Stimulated activated CD4-positive, alpha-beta T cell treated with anti-CD3 and anti-CD28 coated beads, Interleukin-1b, Interleukin-23, amount 100 ng/mL, for 1 hour (primary cell): ENCODE measurements at places on chromosomes 2 and 18.

GRCh38 chr18:6807515-6808257, 78.2 kb downstream of the ARHGAP28 start:
- DNase-seq: no peak

DNA sequence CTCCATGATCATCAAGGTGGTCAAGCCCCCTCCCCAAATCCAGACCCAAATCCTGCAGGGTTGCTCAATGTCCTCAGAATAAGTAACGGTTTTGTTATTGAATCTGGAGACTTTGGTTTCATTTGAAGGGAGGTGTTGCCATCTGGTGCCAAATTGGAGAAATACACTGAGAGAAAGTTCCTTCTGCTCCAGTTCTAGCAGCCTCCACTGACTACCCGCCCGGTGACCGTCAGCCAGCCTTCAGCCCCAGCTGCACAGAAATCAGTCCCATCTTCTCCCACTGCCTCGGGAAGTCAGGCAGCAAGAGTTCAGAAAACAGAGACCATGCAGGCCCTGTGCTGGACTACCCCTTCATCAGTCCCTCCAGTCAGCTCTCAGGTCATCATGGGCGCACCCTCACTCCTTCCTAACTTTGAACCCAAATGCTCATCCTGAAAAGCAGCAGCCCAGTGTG, 38.7 kb downstream of the PKDCC start:
- no peak for DNase-seq

- DNase-seq: no peak
Observed at GRCh38 chr2:179677746-179678505, 183.5 kb downstream of the ZNF385B start.

GRCh38 chr18:35029103-35029502, 12.1 kb upstream of the MAPRE2 start:
- DNase-seq: no peak

DNA sequence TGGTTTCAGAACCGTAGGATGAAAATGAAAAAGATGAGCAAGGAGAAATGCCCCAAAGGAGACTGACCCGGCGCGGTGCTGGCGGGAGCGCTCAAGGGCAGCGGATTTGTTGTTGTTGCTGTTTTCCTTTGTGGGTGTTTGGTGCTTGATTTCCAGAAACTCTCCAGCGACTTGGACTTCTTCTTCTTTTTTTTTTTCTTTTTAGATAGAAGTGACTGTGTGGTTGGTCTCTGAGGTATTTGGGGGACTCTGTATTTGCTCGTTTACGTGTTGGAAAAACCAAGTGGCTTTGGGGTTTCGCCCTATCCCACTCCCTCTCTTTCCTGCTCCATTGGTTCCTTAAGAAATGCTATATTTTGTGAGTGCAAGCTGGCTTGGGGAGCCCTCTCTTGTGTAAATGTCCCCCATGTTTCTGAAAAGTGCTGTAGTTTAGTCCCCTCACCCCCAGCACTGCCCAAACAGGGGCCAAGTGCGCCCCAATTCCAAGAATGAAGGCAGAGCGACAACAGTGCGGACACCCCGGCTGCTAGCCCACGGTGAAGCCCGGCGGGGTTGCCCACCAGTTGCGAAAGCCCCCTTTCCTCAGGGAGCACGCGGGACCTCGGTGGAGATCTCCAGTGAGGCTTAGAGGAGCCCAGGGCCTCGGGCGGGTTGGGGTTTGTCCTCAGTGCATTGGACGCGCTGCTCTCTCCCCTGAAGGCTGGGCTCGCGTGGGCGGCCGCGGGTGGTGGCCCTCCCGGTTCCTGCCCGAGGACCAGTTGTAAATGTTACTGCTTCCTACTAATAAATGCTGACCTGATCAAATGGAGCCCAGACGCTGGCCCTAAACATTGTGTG, 1.8 kb downstream of the HOXD9 start:
- no peak for DNase-seq

DNA sequence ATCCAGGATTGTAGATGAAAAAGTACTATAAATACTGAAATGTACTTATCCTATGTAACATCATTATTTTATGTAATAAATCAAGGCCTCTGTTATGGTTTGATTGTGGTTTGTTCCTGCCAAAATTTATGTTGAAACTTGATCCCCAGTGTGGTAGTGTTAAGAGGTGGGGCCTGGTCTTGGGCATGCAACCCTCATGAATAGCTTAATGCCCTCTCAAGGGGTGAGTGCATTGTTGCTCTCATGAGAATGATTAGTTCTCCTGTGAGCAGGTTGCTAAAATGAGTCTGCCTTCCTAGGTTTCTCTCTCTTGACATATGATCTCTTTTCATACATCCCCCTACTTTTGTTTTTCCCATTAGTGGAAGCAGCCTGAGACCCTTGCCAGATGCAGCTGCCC, 915.4 kb downstream of the TSN start:
- no peak for DNase-seq

- no peak for DNase-seq
Observed at GRCh38 chr2:169184074-169184473, 114.7 kb downstream of the DHRS9 start.

DNA sequence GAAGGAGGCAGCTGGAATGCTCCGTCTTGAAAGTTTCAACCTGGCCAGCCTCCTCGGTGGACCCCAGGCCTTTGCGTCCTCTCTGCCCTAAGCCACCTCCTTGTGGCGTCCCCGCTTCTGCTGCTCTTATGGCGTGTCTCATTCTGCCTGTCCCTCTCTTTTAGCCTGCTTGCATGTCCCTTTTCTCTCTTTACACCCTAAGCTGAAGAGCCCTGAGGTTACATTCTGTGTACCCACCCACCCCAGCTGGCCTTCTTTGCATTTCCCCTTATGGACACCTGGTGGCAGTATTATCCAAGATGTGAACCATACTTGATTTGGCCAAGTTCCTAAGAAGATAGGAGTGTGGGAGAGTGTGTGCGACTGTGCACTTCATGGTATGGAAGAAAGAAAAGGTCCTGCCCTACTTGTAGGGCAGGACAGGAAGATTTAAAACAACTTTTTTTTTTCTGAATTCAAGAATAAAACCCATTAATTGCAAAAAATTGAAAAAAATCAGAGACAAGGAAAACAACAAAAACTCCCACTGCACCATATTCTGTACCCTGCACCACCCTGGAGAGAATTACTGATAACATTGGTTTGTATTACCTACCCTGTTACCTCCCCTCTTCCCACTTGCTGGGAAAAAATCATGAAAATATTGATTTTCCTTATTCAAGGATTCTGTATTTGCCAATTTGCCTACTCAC, 77.4 kb downstream of the DYSF start:
- DNase-seq: no peak

DNA sequence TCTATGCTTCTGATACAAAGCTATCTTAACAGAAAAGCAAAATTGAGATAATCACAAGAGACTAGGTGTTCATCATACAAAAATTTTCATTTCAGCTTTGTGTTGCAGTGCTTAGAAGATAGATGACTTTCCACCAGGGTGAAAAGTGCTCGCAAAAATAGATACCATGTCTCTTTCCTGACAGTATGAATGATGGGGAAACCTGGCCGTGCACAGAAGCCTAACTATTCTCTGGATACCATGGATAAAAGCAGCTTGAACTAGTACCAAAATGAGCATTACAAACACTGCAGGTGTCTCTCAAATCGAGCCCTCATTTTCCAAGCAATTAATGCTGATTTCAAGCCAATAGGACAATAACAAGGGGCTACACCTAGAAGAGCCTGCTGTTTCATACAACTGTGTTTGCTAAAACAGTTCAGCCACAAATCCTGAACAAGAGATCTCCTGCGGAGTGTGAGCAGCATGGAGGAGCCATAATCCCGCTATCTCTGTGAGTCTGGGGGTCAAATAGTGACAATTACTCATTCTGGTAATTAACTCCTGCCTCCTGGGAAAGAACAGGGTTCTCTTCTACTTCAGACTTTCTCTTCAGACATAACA, 507.6 kb downstream of the PID1 start:
- no peak for DNase-seq

DNA sequence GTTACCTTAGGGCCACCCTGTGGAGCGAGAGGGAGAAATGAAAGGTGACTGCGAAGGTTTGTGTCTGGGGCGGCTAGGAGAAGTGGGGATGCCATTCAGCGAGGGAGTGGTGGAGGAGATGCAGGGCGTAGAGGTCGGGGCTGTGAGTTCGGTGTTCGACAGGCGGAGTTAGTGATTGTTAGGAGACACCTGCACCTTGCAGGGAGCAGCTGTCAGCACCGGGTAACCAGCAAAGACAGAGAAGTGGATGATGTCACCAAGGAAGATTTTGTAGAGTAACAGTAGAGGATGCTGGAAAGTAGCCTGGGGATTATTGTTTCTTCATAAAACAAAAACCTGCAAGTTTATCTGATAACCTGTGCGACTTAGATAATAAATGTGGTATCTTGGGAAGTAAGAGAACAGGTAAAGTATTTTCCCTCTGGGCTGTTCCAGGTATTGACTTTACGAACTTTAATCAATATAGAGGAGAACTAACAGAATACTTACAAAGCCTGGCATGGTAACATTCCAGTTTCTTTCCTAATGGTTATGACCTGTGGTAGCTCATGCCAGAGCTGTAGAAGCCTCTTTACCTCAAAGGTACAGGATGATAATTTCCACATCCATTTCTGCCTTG, 63.8 kb downstream of the SPTBN1 start:
- DNase-seq: no peak

DNA sequence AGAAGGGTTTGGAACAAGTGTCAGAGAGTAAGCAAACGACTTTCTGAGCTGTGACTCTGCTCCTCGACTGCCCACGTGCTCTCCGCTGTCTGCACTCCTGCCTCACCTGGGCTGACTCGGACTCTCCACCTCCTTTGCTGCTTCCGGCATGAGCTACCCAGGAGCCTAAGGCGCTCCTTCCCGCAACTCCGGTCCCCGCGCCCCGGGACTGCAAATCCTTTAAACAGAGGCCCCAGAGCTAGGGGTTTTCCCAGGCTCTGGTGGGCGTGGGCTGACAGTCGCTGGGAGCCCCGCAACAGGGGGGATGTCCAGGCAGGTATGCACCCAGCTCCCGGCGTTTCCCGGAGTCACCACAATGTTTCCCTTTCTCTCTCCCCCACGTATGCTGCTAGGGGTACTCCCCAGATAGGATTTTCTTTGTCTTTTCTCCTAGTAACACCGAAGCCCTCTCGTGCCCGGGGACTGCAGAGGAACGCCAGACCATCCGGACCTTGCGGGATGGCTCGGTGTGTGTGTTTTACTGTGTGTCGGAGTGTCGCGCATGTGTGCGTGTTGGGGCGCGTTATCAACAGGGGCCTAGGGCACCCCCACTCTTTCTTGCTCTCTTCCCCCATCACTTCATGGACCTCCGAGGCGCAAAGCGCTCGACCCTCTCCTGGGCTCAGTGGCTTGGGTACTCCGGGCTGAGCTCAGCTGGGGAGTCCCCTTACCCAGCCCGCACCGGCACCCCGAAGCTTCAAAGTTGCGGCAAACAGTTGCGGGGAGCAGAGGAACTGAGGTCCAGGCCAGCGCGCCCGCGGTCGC, 691 bp upstream of the THSD7B start:
- DNase-seq: no peak

DNA sequence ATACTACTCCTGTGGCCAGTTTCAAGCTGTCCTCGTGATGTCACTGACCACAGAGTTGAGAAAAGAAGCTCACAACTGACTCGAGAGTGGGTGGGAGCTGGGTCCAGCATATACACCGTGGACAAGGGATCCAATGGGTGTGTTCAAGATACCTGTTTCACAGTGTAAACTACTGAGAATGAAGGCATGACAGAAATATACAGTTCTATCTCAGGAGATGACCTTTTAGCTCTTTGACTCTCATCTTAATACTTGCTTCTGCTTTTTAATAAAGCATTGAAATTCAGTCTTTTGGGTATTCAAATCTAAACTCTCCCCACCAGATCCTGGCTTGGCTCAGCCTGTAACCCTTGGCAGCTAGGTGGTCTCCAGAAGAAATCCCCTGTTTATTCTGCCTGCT, 130.1 kb downstream of the MAP2 start:
- DNase-seq: no peak

- no peak for DNase-seq
Observed at GRCh38 chr2:168528469-168528868, 72.4 kb downstream of the CERS6 start.

DNA sequence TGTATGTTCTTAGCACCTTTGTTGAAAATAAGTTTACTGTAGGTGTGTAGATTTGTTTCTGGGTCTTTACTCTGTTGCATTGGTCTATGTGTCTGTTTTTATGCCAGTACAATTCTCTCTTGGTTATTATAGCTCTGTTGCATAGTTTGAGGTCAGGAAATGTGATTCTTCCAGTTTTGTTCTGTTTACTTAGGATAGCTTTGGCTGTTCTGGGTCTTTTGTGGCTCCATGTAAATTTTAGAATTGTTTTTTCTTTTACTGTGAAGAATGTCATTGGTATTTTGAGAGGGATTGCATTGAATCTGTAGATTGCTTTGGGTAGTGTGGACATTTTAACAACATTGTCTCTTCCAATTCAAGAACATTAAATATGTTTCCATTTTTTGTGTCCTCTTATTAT, 69.1 kb downstream of the ANKRD62 start:
- no peak for DNase-seq

GRCh38 chr2:176503776-176504175, 234.5 kb downstream of the MTX2 start:
- DNase-seq: no peak

DNA sequence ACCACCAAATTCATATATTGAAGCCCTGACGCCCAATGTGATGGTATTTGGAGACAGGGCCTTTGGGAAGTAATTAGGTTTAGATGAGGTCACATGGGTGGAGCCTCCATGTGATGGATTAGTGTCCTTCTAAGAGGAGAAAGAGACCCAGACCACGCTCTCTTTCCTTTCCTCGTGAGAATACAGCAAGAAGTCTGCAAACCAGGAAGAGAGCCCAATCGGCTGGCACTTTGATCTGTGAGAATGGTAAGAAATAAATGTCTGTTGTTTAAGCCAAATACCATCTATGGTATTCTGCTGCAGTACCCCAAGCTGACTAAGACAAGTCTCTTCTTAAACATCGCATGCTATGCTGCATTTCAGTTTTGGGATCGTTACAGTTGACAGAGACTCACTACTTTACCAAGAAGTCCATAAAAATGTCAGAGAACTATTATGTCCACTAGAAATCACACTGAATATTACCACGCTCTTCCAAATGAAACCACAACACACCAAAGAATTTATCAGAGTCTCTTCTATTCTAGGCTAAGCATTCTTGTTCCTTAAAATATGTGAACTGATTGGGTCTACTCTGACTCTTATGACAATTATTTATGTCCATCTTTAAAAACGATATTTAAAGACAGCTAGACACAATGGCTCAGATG, 48.5 kb downstream of the LPIN2 start:
- DNase-seq: no peak

DNA sequence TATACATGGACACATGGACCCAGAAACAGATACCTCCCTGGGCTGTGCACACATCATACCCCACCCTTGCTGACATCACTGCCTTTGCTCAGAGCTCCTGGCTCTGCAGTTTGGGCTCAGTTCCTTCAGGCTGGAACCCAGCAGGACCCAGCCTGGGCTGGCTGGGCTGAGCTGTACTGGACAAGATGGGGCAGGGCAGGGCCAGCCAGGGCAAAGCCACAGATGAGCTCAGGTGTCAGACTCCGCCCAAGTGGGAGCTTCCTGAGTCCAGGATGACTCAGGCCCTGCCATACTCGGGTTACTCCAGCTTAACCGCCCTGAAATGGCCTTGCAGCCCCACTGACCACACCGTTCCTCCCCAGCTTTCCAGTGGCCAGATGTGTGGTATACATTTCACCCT, 284.9 kb downstream of the OSR1 start:
- no peak for DNase-seq
